ENCODE measurements at places on chromosomes 1 and 21. TPM values are rescaled to one million over a fixed set of nuclear protein-coding genes. Genes with fewer than 3 reads are reported as not detected.

DNA sequence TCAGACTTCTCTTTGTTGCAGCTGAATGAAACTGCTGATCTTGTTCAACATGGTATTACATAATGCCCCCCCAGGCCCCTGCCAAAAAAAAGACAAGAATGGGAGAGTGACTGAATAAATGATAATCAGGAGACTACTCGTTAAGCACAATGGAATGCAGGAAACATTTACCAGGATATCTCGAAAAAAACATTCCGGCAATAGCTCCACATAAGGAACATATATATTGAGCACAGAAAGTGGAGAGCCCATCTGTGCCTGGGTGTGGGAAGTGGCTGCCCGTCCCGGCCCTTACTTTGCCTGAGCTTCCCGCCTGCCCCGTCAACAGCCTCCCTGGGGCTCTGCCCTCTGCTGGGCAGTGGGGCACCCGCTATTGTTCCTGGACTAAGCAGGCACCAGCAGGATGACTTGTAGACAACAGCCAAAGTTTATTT is 13.3 kb downstream of the TRIM11 start:
- DNase-seq = peak; percentile 12

- DNase-seq = no peak
Observed at GRCh38 chr1:4396551-4396950, 257.9 kb upstream of the AJAP1 start.

GRCh38 chr1:64348961-64349648 is 120.8 kb upstream of the CACHD1 start:
- no peak for DNase-seq

DNA sequence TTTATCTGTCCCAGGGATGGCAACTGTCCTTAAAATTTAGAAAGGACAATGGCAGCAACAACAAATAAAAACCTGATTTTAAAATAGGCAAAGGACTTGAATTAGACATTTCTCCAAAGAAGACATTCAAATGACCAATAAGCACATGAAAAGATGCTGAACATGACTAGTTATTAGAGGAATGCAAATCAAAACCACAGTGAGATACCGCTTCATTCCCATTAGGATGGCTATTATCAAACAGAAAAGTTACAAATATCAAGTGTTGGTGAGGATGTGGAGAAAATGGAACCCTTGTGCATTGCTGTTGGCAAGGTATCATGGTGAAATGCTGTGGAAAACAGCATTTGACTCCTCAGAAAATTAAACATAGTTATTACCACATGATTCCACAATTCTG is 120.7 kb downstream of the CRB1 start:
- no peak for DNase-seq

- DNase-seq = no peak
Observed at GRCh38 chr1:3454811-3455618, 550 bp downstream of the ARHGEF16 start.

C1orf115 gene
- 20.4 TPM for total RNA-seq

MAB21L3 gene
- not detected for total RNA-seq

All from glomerular endothelial cell (primary cell).